Mesothelial cell of epicardium (in vitro differentiated cells): ENCODE measurements at places on chromosomes 3 and 15. TPM values are rescaled to one million over a fixed set of nuclear protein-coding genes. Genes with fewer than 3 reads are reported as not detected.

- DNase-seq, result no peak
Observed at GRCh38 chr15:56523521-56523920, 58.6 kb upstream of the MNS1 start.

DNA sequence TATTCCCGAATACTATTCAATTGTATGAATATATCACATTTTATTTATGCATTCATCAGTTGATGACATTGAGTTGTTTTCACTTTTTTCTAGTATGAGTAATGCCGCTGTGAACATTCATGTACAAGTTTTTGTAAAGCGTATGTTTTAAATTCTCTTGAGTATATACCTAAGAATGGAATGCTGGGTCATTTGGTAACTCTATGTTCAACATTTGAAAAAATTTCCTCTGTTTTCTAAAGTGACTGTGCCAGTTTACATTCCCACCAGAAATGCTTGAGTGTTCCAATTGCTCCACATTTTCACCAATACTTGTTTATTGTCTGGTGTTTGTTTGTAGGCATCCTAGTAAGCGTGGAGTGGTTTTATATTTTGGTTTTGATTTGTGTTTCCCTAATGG lies 144.5 kb downstream of the EPHA6 start:
- no peak for DNase-seq

DNA sequence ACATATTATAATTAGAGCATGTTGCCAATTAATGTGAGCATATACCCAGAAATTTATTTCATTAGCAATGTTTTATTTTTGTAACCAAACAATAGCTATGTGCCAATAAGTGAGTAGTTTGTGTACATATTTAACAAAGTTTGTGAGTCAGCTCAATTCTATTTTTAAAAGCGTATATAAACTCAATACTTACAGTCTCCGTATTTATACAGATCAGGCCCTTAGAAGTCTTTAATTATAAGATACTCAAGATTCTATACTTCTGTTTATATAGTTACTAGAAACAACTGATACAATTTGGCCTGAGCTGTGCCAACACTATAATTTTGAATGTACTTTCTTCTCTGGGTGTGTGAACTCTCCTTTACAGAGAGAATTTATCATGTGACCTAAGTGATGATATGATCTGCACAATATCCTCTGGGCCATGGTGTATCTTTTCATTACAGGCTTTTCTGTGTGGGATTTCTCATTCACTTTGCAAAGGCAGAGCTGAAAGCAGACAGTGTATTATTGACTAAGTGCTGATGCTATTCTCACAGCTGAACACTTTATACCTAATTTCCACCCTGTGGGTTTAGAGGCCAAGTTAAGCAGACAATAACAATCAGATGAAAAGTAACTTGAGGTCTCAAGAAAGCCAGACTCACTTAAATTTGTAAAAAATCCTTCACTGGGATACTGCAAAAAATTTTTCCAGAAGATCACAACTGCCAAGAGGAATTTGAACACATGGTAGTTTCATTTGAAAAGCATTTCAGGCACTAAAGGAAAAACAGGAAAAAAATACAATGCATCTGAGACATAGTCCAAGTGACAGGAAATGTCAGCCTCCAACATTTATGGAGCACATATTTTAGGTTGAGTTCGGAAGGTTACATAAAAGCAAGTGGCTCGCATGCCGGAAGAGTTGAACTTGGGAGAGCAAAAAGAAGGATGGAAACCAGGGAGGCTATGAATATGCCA lies 277.9 kb upstream of the SEMA6D start:
- no peak for DNase-seq

- DNase-seq, result no peak
Observed at GRCh38 chr3:82773207-82773606, 1011.8 kb upstream of the GBE1 start.

DNA sequence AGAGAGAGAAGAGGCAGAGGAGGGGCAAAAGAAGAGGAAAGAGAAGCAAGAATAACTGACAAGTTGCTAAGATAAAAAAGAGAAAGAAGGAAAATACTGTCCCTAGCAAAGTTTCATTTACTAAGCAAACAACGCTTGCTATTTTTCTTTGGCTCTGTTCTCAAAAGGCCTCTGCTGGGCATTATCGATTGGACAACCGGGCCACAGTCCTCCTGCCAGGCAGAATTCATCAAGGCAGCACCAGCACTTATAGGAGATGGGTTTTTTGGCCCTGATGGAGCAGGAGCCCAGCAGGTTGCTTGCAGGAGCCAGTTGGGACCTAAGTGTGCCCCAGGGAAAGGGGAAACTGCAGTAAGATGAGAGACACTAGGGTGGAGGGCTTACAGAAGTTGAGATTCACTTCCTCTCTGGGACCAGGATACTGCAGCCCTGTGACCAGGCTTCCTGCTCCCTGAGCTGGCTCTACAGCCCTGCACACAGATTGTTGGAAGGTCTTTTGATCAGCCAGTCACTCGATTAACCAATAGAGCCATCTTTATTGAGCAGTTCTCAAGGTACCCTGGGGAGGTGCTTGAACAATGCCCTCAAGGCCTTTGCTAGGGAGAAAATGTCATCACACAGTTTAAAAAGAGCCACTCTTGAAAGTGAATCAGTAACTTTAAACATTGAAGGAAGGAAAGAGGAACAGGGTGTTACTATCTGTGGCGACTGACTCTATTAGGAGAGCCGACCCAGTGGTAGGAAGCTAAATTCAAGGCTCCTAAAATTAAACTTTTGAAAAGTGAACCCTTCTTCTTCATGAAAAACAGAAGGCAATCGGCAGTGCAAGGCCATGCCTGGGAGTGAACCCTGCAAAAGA lies 28.8 kb upstream of the GLCE start:
- DNase-seq, result no peak

DNA sequence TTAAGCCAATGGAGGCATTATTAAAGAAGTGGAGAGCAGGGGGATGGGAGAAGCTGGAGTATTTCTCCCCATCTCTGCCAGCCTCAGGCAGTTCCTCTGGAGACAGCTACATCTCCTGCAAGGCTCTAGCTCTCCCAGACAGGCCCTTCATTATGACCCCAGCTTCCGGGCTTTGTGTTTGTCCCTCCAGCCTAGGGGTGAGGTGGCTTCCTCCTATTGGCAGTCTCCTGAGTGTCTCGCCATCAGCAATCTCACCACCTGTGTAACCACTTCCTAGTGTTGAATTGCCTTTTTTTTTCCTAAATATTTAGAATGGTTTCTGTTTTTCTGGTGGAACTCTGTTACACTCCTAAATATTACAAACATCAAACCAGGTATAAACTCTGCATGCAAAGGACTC lies 122.3 kb downstream of the FAM174B start:
- no peak for DNase-seq

GRCh38 chr3:127613406-127613805 lies 15.2 kb downstream of the MCM2 start:
- no peak for DNase-seq

- no peak for DNase-seq
Observed at GRCh38 chr3:55792009-55792408, 304.9 kb upstream of the WNT5A start.

GRCh38 chr15:57589281-57589680 lies 2.4 kb upstream of the MYZAP start:
- no peak for DNase-seq

DNA sequence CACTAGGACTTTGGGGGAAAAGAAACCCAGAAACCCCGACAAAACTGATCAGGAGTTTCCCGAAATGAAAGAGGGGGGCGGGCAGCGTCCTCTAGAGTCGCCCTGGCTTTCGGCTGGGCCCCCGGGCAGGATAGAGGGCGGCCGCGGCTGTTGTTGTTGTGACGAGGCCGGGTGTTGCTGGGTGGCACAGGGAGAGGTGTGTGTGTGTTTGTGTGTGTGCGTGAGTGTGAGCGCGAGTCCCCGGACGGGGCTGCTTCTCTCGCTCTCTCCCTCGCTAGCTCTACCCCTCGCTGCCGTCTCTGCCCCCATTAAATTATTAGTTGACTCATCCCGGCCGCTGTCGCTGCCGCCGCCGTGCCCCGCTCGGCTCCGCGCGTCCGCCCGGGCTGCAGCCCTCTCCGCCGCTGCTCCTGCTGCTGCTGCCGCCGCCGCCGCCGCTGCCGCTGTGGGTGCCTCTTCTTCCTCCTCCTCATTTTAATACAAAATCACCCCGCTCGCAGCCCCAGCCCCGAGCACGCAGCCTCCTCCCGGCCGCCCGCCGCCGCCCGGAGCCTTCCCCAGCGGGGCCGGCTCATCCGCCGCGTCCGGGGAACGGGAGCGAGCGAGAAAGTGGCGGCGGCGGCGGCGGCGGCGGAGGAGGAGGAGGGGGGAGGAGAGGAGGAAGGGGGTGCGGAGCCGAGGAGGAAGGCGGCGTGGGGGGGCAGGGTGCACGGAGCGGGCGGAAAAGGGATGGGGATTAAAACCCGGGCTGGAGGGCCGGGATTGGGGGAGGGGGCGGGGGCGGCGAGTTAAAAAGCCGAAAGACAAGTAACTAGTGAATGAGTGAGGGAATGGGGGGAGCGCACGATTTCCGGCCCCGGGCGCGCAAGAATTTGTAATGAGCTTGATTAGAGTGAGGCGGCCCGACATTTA lies at the start of gene SATB1:
SATB1 (minus strand) TSS at position 611 of the 912 bp plus-strand sequence. CDS start 4,372 bp downstream, outside the sequence.
- DNase-seq, result peak; percentile 69

GRCh38 chr15:82298520-82298919 lies 35.9 kb downstream of the SAXO2 start:
- DNase-seq, result no peak

GRCh38 chr3:30340500-30340899 lies 265.9 kb upstream of the TGFBR2 start:
- no peak for DNase-seq

DNA sequence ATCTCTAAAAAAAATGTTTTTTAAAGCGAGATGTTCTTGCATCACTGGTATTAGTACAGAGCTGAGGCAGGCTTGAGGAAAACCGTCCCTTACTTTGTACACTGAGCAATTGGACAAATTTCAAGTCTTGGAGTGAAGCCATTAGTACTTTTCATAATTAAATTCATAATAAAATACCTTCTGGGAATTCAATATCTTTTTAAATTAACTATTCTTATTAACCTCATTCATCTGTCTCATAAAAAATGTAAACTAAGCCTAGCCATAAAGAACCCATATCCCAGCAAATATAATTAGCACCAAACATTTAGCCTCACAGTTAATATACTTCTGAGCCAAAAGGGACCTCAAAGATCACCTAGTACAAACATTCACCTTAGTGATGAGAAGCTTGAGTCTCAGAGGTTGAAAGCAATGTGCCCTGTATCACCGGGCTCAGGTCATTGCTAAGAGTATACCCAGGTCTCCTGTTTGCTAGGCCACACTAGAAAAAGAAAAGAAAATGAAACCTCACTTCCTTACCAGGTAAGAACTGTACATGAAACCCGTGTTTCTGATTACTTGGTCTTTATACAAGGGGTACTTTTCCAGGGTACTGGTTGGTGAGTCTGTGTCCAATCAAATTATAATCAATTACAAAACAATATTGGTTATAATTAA lies 192.5 kb downstream of the ADAMTS9 start:
- DNase-seq, result no peak

DNA sequence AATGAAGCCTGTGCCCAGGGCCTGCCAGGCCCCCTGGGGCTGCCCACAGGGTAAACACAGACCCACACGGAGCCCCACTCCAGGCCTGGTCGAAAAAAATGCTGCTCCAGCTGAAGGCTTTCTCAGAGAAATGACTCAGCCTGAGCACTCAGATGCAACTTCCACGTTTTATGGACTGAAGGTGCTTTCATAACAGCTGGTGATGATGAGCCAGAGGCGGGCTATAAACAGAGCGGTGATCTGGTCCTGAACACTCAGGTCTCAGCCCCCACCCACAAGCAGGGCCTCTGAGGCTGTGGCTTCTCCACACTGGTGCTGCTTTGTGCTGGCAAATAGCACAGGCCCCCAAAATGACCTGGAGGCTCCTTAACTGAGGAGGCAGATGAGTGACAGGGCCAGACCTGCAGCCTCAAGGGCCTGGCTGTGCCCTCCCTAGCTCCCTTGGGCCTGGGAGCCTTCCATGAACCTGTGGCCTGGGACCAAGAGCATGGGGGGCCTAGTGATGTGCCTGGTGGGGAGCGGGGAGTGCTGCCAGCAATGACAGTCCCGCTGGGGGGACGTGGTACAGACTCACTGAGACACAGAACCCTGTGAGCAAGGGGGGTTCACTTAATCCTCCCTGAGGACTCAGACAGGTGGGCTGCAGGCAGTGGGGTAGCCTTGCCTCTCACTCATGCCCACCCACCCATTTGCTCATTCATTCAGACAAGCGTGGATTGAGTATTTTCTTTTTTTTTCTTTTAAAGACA lies 23.0 kb upstream of the FURIN start:
- no peak for DNase-seq

DNA sequence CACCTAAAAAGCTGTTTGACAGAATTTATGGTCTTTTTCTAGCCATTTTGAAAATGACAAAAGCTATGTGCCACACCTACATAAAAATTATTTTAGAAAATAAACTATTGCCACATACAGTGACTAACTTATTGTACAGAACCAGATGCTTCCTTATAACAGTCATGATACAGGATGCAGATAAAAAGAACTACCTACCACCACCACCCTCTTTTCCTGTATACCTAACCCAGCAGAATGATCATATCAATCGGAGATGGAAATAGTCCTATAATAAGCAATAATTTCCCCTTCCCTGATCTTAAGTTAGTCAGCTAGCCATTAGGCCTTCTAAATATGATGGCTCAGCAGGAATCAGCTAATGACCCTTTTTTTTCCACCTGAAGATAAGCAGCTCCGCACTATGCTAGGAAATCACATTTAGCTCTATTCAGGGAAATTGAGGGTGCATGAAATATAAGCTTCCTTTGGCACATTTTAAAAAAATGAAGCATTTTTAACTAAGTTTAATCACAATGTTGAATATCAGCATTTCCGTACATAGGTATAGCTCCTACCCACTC lies 155.5 kb upstream of the SETMAR start:
- no peak for DNase-seq

GRCh38 chr3:113758389-113759024 lies 11.7 kb downstream of the ATP6V1A start:
- DNase-seq, result no peak

- no peak for DNase-seq
Observed at GRCh38 chr15:98930576-98930975, 77.0 kb downstream of the PGPEP1L start.

- no peak for DNase-seq
Observed at GRCh38 chr15:67025719-67026609, 39.4 kb upstream of the SMAD3 start.

GRCh38 chr15:95300958-95301357 lies 1029.5 kb upstream of the NR2F2 start:
- DNase-seq, result no peak

- DNase-seq, result no peak
Observed at GRCh38 chr3:141457624-141458236, 29.1 kb upstream of the RASA2 start.

- no peak for DNase-seq
Observed at GRCh38 chr3:79268422-79268821, 499.4 kb downstream of the ROBO1 start.

Gene TTLL13
- total RNA-seq, result 0.33 to 0.77 TPM (median 0.47 TPM) in 3 replicates

Gene REC114
- total RNA-seq, result not detected in 3 replicates

Gene FBXL2
- total RNA-seq, result 23.5 to 25.6 TPM (median 23.6 TPM) in 3 replicates

Gene PRSS50
- total RNA-seq, result 4.4 to 4.8 TPM (median 4.5 TPM) in 3 replicates

Gene UTS2B
- total RNA-seq, result 0.60 to 1.1 TPM (median 0.90 TPM) in 3 replicates

Gene AKAP13
- 105 to 110 TPM (median 109 TPM) in 3 replicates for total RNA-seq

Gene CACNA2D3
- total RNA-seq, result 1.7 to 2.8 TPM (median 2.3 TPM) in 3 replicates

Gene TRAT1
- not detected in 3 replicates for total RNA-seq

Gene CAMK1
- total RNA-seq, result 9.7 to 11.3 TPM (median 10.8 TPM) in 3 replicates

Gene UROC1
- total RNA-seq, result 0.11 to 0.13 TPM in 2 of 3 replicates, not detected in the other
